Activated CD4-positive, CD25-positive, alpha-beta regulatory T cell (primary cell): ENCODE measurements at places on chromosomes 2 and 18.

GRCh38 chr2:60872510-60872928, 8.9 kb upstream of the REL start:
- no peak for DNase-seq

GRCh38 chr2:238169048-238169707, 10.4 kb downstream of the ERFE start:
- no peak for DNase-seq

GRCh38 chr2:209629597-209629996, 142.0 kb upstream of the UNC80 start:
- no peak for DNase-seq

GRCh38 chr18:22088029-22088428, 81.4 kb upstream of the GATA6 start:
- no peak for DNase-seq

GRCh38 chr2:147800316-147800715, 44.5 kb upstream of the ACVR2A start:
- no peak for DNase-seq

DNA sequence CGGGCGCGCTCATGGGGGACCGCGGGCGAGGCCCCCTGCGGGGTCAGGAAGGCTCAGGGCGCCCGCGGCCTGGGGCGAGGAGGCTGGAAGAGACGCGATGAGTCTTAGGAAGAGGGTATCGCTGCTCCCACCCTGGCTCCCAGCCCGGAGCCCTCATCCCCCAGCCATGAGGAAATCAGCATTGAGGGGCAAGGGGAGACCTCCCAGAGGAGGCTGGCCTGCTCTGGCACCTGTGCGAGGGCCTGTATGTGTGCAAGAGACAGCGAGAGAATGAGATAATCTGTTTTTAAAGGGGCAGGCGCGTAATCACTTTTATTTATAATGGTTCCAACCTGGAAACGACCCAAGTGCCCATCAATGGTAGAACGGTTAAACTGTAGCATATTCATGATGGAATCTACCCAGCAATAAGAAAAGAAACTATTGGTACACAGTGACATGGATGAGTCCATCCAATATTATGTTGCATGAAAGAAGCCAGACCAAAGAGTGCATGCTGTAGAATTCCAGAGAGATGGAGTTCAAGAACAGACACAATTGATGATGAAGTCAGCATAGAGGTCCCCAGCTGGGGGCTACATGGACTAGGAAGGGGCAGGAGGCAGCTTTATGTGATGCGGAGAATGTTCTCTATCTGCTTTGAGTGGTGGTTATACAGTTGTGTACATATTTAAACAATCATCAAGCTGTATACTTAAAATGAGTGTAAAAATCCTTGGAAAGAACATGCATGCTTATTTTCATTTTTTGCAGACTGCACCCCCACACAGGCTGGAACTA, 14.4 kb downstream of the FBXO41 start:
- no peak for DNase-seq

- DNase-seq, result no peak
Measured at GRCh38 chr2:101145406-101145805, 5.8 kb downstream of the TBC1D8 start.

DNA sequence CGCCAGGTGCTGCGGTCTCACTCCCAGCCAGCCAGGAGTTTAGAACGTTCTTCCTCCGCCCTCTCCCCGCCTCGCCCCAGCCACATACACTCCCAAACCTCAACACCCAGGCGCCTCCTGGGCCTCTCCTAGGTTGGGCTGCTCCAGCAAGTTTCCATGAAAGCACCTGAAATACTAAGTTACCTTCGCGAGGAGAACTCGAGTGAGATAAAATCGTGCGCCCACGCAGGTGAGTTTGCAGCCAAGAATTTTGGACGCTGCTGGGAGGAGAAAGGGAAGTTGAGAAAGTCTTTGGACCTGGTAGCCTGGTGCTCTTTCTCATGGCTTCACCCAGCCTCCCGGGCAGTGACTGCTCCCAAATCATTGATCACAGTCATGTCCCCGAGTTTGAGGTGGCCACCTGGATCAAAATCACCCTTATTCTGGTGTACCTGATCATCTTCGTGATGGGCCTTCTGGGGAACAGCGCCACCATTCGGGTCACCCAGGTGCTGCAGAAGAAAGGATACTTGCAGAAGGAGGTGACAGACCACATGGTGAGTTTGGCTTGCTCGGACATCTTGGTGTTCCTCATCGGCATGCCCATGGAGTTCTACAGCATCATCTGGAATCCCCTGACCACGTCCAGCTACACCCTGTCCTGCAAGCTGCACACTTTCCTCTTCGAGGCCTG, at the start of gene GPR39:
Gene GPR39, plus strand, starts transcription at position 83 of the 673 bp plus-strand sequence.
- DNase-seq, result no peak

DNA sequence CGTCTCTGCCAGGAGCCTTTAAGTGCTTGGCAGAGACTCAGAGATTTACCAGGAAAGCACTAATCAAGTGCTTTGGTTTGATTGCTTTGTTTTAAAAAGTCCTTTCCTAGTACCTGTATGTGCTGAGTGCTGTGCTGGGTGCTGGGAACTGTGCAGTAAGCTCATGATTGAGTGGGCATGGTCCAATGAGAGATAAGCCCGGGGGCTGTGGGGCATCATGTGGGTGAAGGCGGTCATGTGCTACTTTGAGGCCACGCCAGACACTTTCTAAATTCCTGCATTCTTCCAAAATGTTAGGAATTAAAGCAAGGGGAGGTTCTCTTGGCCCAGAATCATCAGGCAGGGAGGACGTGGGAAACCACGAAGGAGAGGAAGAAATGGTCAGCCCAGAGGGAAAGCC, 109.0 kb downstream of the ACAA2 start:
- DNase-seq, result no peak

DNA sequence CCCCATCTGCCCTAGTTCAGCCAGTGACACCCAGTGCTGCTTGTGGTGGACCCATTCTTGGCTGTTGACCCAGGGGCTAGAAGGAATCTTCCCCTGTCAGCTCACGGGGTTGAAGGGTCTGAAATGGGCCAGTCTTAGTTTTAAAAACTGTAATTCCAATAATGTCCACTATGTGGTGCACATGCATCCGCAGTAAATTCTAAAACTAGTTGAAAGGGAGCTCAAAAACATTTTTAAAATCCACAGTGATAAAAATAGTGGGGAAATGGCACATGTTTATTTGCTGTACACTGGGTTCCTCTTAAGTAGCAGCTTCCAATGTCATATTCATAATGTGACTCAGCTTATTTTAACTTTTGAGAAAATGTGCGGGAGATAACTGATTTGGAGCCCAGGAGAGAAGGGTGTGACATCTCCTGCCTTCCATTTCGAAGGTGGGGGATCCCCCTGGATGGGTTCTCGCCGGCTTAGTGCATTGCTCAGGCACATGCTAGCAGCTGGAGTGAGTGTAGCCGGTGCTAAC, 32.8 kb downstream of the GRHL1 start:
- no peak for DNase-seq

- no peak for DNase-seq
Measured at GRCh38 chr2:227856697-227857096, 14.7 kb upstream of the DAW1 start.

DNA sequence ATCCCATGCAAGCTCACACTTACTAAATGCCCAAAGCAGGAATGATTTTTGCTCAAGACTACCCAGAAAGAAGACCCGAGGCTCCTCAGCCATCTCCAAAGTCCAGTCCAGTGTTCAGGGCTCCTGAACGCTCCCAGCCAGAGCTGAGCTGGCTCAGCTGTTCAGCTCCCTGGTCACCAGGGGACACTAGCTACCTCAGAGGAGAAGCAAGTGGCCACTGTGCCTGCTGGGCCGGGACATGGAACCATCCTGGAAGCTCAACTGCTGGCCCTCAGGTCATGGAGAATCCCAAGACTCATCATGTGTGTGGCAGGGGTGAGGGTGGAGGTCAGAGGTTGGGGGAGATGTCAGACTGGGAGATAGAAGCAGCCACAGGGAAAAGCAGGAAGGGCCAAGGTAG, 89.0 kb downstream of the GALNT14 start:
- DNase-seq, result no peak

GRCh38 chr18:79570266-79571201, 109.1 kb upstream of the CTDP1 start:
- no peak for DNase-seq

DNA sequence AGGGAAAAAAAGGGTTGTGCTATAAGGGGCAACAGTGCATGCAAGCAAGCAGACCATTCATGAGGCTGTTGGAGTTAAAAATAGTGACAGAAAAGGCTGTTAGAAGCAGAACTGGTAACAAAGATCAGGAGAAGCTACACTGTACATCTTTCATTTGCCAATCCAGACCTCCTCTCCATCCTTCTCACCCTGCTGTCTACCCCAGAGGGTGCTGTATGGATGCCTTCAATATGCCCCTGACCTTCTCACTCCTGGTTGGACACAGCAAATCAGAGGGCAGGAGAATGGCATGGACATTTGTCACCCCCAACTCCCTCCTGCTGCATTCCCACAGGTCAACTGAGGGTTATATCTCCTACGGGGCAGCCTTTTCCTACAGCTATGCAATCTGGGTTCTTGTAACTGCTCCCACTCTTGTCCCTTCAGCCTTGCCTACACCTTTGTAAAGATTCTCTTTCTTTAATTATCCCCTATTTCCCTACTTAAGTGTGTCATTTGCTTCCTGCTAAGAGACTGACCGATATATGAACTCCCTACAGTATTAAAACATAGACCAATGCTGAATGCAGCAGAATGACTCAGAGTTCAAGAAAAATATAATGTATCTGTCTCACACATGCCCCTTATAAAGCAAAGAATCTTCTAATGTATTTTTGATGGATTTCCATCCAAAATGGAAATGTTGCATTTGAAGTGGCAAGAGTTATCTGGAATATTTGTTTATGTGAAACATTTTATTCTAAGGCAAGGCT, 169.2 kb upstream of the NCKAP5 start:
- no peak for DNase-seq

DNA sequence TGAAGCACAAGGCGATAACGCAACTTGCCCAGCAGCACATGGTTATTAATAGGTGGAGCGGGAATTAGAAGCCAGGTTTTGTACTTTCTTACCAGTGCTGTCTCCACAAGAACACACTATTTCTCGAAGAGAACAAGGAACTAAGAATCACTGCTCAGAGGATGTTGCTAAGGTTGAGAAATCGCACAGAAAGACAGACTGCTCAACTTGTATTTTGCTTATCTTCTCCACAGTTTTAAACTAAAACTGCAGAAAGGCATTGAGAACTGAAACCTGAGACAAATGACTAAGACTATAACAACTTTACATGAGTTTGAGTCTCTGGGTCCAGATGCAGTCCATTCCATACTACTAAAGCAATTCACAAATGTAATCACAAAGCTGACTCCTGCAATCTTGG, 6.2 kb downstream of the PRKD3 start:
- no peak for DNase-seq

- no peak for DNase-seq
Measured at GRCh38 chr2:206614811-206615210, 27.5 kb upstream of the FAM237A start.

DNA sequence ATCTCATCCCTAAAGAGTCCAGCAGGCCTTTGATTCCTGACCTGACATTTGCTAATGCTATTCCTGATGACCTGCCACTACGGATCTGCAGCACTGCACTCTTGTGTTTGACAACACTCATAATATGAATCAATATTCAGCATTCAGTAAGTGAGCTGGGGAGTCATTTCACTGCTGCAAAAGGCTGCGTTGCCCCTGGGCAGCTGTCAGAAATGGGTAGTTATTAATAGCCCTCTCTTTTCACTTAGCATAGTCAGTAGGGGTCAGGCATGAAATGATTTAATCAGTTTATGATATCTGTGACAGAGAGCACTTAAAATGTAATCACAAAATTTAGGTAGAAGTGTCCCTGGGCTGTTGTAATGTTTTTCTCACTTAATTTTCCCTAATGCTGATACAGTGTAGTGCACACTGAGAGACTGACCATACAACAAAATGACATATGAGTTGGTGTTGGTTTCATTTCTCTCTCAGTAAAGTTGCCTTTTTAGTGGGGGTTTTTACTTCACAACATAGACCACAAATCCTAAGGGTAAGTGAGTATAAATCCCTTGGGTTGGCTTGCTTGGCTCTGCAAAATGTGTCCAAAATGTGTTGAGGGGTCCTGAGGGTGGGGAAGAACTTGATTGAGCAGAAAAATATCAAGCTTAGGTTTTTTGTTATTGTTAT, 184.8 kb downstream of the CAMKMT start:
- no peak for DNase-seq

- no peak for DNase-seq
Measured at GRCh38 chr2:36359067-36359466, 3.5 kb downstream of the CRIM1 start.
